Activated naive CD4-positive, alpha-beta T cell treated with Interleukin-2 at 50 U/mL for 16 hours (primary cell): ENCODE measurements at places on chromosomes 12 and 14.

DNA sequence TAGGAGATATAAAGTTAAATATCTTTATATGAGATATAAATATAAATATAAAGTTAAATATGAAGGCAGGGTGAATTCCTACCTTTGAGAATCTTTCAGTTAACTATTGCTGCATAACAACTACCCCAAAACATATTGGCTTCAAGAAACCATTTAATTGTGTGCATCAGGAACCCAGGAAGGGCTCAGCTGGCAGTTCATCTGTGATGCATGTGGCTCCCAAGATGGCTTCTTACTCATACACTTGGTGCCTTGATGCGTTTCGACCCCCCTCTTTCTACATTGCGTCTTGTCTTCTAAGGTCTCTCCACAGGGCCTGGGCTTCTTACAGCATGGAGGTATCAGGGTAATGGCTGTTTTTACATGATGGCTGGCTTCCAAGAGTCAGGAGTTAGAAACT, 253.9 kb upstream of the CRY1 start:
- no peak for DNase-seq

GRCh38 chr14:75877884-75878283, 103.9 kb downstream of the TGFB3 start:
- no peak for DNase-seq

GRCh38 chr12:6532051-6532926, 2.0 kb upstream of the GAPDH start:
- peak; percentile 88 for DNase-seq

GRCh38 chr14:95318399-95319311, 1.1 kb downstream of the CLMN start:
- DNase-seq = peak; percentile 3

GRCh38 chr14:79699206-79699605, 512.1 kb downstream of the DIO2 start:
- DNase-seq = no peak

DNA sequence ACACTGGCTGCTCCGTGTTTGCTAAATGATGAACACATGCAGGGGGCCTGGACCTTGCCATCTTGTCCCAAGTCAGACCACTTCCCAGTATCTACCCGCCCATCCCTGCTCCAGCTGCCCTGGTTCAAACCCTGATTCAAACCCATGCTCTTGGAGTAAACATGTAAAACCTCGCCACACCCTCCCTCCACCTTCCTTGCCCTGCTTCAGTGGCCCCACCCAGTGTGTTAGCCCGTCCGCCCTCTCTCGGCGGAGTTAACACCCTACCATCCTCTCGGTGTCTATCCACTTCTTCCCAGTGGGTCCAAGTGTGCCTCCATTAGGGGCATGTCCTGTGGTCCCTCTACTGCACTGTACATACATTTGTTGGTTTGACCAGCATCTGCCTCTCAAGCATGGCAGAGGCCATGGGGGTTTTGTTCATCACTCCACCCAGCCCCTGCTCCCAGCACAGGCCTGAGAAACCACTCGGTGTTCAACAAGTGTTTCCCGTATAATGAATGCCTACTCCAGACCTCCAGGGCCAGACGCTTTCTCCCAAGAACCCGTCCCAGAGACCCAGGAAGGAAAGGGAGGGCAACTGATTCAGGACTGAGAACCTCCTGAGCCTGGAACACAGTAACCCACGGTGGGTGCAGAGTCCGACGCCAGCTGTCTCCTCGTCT, 37.1 kb downstream of the P2RX4 start:
- DNase-seq = no peak

GRCh38 chr12:13288501-13288900, 92.0 kb downstream of the EMP1 start:
- DNase-seq = no peak

- no peak for DNase-seq
Measured at GRCh38 chr14:93025055-93025454, 90.7 kb downstream of the ITPK1 start.

DNA sequence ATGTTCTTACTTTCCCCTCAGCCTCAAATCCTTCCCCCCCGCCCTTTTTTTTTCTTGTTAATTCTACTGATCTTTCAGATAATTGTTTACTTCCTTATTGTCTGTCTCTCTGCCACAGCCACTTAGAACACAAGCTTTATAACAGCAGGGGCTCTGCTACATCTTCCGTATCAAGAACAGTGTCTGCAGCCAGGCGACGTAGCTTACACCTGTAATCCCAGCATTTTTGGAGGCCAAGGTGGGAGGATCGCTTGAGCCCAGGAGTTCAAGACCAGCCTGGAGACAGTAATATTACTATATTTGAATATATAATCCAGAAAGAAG, 5.4 kb downstream of the SOS2 start:
- no peak for DNase-seq

DNA sequence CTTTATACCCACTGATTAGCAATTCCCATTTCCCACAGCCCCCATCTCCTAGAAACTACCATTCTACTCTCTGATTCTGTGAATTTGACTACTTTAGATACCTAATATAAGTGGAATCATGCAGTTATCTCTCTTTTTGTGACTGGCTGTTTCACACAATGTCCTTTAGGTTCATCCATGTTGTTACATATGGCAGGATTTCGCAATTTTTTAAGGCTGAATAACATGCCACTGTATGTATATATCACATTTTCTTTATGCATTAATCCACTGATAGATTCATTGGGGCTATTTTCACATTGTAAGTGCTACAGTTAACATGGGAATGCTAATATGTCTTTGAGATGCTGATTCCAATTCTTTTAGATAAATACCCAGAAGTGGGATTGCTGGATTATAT, 11.8 kb upstream of the TBK1 start:
- no peak for DNase-seq

GRCh38 chr12:99277591-99278379, 369.8 kb upstream of the GARIN6 start:
- DNase-seq = no peak

DNA sequence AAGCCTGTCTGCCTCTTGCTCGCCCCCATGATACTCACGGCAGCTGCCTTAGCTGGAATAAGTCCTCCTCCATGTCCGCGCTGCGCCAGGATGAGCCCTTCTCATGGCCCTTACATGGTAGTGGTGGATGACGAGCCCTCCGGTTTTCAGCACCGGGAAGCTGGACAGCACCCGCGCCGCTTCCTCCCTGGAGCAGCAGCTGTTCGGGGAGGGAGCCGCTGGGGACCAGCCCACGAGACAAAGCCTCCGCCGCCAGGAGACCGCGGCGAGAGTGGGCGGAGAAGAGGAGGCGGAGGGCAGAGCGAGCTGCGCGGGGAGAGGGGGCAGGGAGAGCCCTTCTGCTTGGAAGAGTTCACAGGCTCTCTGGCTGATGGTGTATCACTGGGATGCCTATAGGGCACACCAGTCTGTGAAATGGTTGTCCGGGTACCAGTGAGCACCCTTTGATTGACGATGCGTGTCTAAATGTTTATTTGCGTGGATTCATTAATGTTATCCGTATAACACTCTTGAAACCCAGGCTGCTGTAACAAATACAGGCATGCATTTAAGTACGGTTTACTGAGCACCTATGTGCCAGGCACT, at the start of gene SVOP:
Gene SVOP, minus strand, starts transcription at position 273 of the 585 bp plus-strand sequence. Its CDS starts 200 bp downstream, at position 73.
- DNase-seq = peak; percentile 13

GRCh38 chr12:12654691-12655460, 41.1 kb downstream of the GPR19 start:
- no peak for DNase-seq

DNA sequence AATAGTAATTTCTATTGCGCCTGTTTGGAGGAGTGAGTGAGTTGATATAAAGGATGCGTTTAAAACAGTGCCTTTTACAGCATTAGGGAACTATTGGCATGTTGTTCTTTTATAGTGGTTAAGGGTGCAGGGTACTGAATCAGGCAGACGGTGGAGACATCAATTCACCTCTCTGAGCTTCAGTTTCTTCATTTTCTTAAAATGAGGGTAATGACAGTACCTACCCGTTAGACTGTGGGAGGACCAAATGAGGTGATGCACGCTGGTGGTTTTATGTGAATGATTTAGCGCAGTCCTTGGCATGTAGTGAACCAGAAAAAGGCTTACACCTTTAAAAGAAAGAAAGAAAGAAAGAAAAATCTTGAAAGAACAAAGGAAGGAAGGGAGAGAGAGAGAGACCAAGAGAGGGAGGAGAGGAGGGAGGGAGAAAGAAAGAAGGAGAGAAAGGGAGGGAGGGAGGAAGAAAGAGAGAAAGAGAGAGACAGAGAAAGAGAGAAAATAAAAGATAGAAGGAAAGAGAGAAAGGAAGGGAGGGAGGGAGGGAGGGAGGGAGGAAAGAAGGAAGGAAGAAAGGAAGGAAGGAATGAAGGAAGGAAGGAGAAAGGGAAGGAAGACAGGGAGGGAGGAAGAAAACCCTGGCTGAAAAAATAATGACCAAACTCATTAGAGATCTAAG, 22.2 kb upstream of the CCND2 start:
- peak; percentile 27 for DNase-seq

GRCh38 chr12:71011261-71011660, 90.7 kb upstream of the PTPRR start:
- no peak for DNase-seq

DNA sequence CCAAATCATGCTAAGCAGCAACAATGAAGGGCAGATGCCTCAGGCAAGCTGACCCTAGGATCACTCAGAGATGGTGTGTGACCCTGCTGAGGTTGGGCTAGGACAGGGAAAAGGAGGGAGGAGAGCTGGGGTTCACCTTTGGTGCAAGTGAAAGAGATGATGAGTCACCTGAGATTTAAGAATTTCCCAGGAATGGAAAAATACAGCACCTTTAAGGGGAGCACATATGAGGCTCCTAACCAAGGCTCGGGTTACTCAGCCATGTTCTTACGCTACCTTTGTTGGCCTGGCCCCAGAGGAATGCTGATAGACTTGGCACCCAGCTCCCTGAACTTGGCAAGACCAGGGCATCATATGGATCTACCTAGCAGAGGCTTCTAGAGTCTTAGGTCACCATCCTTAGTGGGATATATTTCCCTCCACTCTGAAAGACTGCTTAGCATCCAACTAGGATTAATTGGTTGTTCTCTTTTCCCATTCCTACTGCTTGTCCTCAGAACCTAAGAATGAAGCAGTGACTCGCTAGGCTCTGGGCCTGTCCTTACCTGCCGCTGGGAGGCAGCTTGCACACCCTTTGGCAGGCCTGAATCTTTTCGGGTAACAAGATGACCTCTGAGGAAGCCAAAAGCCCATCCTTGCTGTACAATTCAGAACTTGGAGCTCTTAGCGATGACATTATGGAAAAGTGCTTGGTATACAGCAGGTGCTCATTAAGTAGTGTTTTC, 4.0 kb upstream of the NAA25 start:
- DNase-seq = no peak

- no peak for DNase-seq
Measured at GRCh38 chr12:67541625-67541991, 106.9 kb upstream of the DYRK2 start.

- DNase-seq = no peak
Measured at GRCh38 chr12:28742791-28743190, 406.3 kb upstream of the FAR2 start.

DNA sequence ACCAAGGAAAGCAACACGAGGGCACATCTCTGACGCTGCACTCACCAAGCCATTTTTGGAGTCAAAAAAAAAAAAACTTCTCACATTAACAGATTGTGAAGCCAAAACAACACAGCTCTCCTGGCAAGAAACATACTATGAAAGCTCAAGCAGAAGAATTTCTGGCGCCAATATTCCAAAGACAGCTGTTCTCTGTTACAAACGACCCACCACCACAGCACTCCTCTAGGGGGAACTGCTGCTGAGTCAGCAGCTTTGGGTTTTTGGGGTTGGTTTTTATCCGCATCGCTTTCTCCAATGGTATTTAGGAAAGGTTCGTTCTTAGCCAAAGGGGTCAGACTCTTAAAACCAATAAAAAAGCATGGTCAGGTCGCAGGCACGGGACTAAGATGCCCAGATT, 379.4 kb downstream of the RPS29 start:
- no peak for DNase-seq

GRCh38 chr14:26204728-26205479, 392.9 kb downstream of the NOVA1 start:
- DNase-seq = no peak

- DNase-seq = no peak
Measured at GRCh38 chr14:65986041-65986440, 500.1 kb upstream of the CCDC196 start.

- DNase-seq = no peak
Measured at GRCh38 chr12:59075968-59076490, 155.7 kb upstream of the LRIG3 start.

DNA sequence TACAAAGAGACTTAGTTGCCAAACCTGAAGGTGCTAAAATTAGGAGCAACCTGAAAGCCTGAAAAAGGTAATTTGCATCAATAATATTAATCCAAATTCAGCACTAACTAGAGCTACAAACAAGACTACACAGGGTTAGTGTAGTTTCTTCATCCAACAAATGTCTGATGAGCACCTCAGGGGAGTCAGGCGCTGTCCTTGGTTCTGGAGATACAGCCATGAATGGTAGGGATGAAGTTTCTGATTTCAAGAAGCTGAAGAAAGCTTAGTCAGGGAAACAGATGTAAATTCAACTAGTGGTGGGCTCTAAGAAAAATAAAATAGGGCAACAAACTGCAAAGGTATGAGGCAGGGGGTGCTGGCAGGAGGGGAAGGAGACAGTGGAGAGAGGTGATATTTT, 266.3 kb downstream of the GLT1D1 start:
- no peak for DNase-seq

DNA sequence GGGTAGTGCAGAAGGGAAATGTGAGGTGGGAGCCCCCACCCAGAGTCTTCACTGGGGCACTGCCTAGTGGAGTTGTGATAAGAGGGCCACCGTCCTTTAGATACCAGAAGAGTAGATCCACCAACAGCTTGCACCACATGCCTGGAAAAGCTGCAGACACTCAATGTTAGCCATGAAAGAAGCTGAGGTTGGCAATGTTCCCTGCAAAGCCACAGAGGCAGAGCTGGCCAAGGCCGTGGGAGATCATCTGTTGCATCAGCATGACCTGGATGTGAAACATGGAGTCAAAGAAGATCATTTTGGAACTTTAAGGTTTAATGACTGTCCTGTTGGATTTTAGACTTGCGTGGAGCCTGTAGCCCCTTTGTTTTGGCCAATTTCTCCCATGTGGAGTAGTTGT, 468.4 kb upstream of the FOXG1 start:
- no peak for DNase-seq

GRCh38 chr12:23707270-23707669, 242.2 kb downstream of the SOX5 start:
- DNase-seq = no peak

DNA sequence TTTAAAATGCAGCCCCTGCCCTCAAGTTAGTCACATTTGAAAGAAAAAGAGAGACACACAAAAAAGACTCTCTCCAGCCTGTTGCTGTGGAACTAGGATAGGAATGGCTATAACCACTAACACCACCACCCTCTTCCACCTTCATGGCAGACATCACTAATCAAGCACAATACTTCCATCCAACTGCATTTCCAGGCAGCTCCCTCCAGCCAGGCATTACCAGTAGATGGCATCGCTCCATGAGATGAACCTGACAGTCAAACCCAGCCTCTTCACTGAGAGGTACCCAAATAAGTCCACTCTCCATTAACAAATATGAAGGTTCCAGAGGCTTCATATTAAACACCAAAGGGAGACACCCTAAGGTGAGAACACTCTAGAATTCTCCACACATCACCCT, 24.4 kb downstream of the SLC8B1 start:
- DNase-seq = no peak
